ENCODE measurements at places on chromosomes 16 and 17.

DNA sequence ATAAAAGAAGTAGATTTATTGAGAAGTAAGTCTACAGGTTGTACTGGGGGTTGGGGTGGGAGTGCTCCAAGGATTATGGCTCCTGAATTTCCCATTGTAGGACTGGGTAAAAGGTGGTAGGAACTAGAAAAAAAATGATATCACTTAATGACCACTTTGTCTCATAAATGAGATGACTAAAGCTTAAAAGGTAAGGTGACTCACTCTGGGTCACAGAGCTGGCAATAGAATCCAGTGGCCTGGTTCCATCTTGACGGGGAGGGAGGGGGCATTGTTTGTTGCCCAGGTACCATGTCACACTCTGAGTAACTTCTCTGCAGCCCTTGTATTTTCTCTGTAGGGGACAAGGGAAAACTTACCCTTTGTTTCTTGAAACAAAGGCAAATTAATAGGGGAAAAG, 126.1 kb downstream of the PITPNC1 start:
- no peak for DNase-seq

GRCh38 chr17:51636291-51636690, 375.9 kb downstream of the UTP18 start:
- no peak for DNase-seq

GRCh38 chr17:49327835-49328784, 33.9 kb downstream of the ZNF652 start:
- DNase-seq = no peak

GRCh38 chr16:51399908-51400670, 249.0 kb upstream of the SALL1 start:
- no peak for DNase-seq

DNA sequence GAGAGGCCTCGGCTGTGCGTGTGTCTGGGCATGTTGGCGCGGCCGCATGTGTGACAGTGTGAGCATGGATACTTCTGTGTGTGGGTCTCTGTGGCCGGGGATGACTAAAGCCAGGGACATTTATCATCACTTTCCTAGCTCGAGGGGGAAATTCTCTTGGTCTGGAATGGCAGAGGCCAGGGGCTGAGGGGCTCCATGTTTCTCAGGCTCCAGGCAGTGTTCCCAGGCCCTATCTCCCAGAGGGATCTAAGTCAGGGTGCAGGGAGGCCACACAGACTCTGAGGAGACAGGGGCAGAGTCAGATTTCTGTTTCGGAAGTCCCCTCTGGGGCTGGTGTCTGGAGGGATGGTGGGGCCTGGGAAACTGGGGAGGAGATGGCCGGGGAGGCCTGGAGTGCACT, 23.7 kb upstream of the SPNS2 start:
- DNase-seq = no peak

- no peak for DNase-seq
Measured at GRCh38 chr16:14302031-14302398, 230.9 kb downstream of the MRTFB start.

DNA sequence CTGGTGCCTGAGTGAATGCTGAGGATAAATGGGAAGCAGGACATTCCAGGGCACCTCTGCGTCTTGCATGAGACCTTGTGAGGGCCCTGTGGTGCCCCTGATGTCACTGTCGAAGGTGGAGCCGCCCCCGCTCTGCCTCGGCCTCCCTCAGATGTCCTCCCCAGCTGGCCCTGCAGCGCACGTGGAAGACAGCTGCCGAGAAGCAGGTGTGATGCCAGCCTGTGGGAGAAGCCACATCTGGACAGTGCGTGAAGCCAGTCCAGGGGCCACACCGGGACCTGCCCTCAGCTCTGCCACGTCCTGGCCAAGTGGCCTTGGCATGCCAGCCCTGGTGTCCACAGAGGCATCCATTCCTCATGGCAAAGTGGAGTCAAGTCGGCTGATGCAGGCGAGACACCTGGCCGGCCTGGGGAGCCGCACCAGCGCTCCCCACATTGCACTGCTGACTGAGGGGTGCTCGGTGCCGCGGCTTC, 21.6 kb upstream of the METRNL start:
- DNase-seq = no peak

DNA sequence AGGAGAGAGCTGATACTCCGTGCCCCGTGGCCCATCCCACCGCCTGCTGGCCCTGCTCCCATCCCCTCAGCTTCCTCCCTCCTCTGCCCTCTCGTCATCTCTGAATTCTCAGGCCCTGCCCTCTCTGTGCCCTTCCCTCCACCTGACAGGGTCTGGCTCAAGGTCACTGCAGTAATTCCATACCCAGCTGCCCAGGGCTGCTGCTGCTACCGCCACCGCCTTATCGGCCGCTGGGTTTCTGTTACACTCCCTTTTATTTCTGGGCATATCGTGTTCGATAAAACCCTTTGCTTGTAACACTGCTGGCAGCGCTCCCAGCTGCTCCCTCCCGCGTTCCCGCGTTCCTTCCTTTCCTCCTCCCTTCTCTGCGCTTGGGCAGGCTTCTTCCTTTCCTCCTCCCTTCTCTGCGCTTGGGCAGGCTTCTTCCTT, 1.2 kb downstream of the EPN3 start:
- no peak for DNase-seq

DNA sequence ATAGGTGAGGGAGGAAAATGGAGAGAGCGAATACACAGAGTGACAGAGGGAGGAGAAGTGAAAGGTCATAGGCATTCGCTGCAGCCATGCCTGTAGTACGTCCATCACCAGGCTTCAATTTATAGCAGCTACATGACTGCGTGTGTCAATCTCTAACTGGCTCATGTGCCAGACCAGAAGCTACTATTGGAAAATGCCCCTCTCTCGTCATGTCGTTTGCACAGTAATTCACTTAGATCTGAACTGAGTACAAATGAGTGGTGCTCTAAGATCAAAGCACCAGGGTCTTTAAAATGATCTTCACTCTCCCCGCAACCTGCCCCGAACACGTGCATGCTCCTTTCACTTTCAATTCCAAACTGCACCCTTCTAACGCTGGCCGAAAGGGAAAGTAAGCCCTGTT, 51.3 kb downstream of the ADCY9 start:
- DNase-seq = no peak

- DNase-seq = no peak
Measured at GRCh38 chr16:74051-74746, 1.8 kb upstream of the RHBDF1 start.

- DNase-seq = no peak
Measured at GRCh38 chr16:66740533-66740932, 10.9 kb downstream of the DYNC1LI2 start.

DNA sequence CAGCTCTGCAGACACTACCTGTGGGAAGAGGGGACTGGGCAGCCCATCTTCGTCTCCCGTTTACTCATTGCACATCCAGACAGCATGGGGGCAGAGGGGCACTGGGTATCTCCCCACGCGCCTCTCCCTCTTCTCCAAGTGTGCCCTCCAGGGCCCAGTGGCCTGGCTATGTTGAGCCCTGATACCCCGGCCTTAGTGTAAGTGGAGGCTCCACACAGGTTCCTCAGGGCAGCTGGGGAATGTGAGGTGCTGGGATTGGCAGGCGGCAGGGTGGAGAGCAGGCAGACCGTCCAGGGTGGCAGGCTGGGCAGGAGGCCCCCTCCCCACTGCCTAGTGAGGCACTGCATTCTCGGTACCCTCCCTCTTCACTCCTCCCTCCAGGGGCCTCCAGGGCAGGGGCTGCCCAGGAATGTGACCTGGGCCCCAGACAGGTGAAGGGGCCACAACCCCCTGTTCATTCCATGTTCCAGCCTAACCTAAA, 13.2 kb upstream of the NAGLU start:
- no peak for DNase-seq

DNA sequence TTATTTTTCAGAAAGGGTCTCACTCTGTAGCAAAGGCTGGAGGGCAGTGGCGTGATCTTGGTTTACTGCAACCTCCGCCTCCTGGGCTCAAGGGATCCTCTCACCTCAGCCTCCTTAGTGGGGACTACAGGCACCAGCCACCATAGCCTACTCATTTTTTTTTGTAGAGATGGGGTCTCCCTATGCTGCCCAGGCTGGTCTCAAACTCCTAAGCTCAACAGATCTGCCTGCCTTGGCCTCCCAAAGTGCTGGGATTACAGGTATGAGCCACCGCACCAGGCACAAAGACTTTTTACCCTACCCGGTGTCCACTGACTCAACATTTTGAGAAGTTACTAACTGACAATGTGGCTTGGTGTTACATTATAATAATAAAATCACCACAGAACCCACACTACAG, 7.2 kb downstream of the GRB2 start:
- DNase-seq = no peak

GRCh38 chr16:67865318-67865717, 7.5 kb upstream of the EDC4 start:
- DNase-seq = no peak

DNA sequence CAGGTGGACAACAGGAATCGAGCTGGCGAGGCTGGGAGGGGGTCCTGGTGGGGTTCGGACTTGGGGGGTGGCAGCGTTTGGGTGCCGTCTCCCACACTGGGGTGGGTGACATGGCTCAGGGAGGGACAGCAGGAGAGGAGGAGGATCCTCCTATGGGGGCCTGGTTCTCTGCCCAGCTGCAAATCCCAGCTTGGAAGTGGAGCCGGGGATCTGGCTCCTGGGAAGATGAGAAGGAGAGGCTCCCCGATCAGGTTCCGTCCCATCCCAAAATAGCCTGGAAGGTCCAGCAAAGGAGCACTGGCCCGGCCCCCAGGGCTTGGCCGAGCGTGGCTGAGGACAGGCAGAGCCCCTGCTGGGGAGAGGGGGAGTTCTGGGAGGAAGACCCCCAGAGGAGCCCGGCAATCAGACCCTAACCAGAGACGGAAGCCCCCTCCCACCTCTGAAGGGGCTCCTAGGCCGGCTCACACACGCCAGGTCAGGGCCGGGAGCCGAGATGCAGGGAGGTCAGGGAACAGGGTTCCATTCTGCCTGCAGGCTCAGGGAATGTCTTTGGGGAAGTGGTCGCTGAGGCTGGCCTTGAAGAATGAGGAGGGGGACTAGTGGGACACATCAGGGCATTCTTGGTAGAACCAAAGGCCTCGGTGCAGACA, 143.7 kb downstream of the ENGASE start:
- no peak for DNase-seq

- no peak for DNase-seq
Measured at GRCh38 chr17:77570565-77570898, 388.0 kb upstream of the TNRC6C start.

- no peak for DNase-seq
Measured at GRCh38 chr16:3974751-3975150, 94.2 kb upstream of the CREBBP start.

DNA sequence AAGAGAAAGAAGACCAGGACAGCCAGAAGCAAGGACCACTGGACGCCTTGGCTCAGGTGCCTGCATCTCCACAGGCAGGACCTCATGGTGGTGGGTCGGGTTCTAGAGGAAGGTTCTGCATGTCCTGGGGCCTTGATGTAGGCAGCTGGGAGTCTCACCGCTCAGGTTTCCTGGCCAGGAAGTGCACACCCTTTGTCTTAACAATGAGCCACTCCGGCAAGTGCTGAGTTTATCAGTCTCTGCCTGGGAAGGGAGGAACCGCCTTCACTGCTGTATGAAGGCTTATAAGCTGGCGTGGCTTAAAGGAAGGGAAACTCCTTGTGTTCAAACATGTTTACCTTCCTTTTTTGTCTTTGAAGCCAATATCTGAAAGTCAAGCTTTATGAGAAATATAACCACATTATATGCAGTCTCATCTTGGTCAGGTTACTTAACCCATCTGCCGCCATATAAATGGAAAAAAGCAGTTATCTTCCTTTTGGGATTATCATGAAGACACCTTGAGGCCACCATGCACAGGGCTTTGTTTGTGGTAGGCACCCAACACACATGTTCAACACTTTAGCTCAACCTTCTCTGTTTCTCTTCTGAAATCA, at the start of gene ST6GALNAC1:
TSS of gene ST6GALNAC1 (minus strand) at position 205 of the 596 bp plus-strand sequence. CDS start at position 86, 119 bp downstream.
- DNase-seq = no peak

- no peak for DNase-seq
Measured at GRCh38 chr17:39104046-39104445, 47.4 kb downstream of the PLXDC1 start.

GRCh38 chr17:75404223-75404730, 1.2 kb downstream of the GRB2 start:
- DNase-seq = no peak

- no peak for DNase-seq
Measured at GRCh38 chr16:50457979-50458491, 89.2 kb upstream of the BRD7 start.

GRCh38 chr17:17700251-17700969, 19.2 kb downstream of the RAI1 start:
- DNase-seq = no peak

DNA sequence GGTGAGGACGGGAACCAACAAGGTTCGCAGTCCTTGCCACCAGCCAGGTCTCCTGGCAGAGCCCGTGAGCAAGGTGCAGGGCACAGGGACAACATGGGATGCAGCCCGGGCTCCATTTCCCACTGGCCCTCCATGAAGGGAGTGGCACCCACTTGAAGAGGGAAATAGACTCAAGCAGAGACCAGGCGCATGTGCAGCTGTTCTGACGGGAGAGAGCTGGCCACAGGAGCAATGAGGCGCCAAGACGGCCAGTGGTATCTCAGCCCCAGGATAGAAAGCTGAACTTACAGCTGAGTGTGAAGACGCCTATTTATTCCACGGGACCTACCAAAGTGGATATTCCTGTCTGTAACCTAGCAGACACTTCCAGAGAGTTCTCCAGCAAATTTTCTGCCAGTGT, 8.2 kb upstream of the FOXJ1 start:
- DNase-seq = no peak

DNA sequence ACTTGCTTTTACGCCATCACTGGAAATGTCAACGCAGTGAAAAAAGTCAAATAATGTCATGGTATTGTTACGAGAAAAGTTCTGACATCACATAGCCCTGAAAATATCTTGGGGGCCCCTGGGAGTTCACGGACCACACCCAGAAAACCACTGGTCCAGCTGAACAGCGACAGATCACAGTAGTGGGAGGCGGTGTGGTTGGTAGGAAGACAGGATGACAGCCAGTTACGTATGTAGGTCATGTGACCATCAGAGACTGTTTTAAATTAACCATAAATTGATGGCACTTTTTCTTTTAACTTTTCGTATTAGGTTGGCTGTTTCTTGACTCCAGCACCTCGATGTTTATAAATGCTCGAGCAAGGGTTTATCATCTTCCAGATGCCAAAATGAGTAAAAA, 11.9 kb downstream of the ERCC4 start:
- no peak for DNase-seq

- no peak for DNase-seq
Measured at GRCh38 chr16:88552815-88553214, 17.4 kb upstream of the ZC3H18 start.

DNA sequence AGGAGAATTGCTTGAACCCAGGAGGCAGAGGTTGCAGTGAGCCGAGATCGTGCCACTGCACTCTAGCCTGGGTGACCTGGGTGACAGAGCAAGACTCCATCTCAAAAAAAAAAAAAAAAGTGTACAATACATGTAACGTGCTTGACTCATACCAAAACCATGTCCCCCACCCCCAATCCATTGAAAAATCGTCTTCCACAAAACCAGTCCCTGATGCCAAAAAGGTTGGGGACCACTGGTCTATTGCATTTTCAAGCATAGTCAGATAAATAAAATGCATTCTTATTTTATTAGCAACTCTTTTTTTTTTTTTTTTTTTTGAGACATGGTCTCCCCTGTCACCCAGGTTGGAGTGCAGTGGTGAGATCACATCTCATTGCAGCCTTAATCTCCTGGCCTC, 52.1 kb downstream of the COPRS start:
- DNase-seq = no peak

GRCh38 chr16:1723450-1724147, 17.6 kb downstream of the MAPK8IP3 start:
- DNase-seq = no peak
